AG10803 (cell line): ENCODE measurements at places on chromosomes 1 and 21.
A peak's percentile ranks its signal among the peaks of the same experiment; 100 is the strongest.

GRCh38 chr1:118113261-118113660, 71.8 kb downstream of the SPAG17 start:
- DNase-seq, result peak; percentile 73

DNA sequence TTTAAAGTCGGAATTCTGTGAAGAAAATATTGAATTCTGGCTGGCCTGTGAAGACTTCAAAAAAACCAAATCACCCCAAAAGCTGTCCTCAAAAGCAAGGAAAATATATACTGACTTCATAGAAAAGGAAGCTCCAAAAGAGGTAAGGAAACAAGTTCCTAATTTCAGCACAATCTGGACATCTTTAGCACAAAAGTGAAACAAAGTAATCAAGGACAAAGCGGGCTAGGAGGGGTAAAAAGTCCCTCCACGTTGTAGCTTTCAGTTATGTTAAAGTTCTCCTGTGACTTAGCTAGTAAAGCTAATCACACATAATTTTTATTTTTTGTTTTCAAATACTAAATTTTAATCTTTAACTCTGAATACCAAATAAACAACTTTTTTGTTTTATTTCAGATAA, 2.2 kb downstream of the RGS2 start:
- no peak for DNase-seq

DNA sequence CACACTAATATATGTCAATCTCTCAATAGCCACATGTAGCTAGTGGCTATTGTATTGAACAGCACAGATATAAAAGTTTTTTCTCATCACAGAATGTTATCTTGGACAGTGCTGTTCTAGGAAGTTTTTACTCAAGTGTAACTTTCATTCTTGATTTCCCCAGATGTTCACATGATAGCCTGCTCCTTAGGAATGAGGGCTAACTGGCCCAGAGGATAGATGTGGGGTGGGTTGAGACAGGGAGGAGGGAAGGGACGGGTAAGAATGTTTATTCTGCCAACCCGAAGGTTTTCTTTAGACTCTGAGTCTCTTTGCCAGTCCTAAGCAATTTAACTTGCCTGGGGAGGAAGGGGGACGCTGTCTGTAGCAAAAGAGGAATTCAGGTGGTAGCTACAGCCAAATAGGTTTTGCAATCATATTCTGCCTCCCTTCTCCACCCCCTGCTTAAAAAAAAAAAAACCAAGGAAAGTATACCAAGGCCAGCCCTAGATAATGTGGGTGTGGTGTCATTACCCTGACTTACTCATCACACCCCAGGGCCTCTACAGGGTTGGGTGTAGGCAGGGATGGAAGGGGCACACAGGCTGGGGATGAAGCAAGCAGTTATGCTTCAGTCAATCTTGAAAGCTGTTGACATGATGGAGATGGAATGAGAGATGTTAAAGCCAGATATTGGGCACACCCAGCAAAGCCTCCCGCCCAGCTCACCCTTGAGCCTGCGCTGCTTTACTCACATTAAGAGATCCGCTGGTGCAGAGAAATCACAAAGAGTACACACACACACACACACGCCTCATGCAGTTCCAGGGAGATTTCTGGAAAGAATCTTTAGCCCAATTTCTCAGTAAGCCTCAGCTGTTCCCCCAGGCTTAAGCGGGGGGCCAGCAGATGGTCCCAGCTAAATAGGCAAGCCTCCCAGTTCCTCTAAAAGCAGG, 59.9 kb downstream of the PLXNA2 start:
- DNase-seq, result peak; percentile 97

DNA sequence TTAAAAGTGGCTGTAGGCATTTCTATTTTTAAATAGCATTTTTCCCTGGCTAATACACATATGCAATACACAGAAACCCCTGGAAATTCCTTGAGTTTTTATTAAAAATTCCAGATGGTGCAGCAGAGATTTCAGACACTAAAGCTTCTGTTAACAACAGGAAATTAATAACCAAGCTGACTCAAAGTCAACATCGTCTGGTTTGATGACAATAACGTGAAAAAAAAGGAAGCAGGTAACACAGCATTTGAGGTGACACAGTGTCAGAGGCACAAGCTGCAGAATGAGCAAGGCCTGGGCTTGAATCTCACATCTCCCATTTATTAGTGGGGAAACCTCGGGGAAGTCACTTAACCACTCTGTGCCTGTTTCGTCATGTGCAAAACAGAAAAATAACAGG, 64.6 kb upstream of the GJB5 start:
- DNase-seq, result no peak

DNA sequence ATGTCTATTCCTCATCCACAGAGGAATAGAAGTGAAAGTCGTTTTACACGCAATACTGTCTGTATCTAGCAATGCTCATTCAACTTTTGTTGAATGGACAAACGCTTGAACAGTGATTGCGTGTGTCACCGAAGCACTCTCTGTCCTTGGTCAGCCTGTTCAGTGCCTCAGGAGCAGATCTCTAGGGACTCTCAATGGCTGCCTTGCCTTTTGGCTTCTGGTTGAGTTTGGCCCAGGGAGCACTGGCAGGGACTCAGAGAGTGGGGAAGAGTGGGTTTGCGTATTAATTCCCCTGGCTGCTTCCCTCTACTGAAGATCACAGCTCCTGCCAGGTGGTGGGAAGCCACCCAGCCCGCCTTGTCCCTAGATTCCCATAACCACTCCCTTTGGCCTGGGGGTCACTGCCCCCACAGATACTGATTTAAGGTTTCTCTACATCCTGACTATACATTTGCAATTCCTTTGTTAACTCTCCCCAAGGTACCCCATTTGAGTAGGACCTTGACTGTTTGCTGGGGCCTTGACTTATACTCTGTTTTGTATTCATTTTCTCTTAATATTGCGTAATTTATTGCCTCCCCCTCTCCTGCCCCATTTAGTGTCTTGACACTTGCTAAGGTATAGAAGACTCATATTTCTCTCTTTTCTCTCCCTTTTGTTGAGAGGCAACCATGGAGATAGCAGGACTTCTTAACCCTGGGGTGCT, 61.7 kb upstream of the USP24 start:
- no peak for DNase-seq

- DNase-seq, result no peak
Measured at GRCh38 chr1:181257117-181257516, 168.6 kb downstream of the IER5 start.

DNA sequence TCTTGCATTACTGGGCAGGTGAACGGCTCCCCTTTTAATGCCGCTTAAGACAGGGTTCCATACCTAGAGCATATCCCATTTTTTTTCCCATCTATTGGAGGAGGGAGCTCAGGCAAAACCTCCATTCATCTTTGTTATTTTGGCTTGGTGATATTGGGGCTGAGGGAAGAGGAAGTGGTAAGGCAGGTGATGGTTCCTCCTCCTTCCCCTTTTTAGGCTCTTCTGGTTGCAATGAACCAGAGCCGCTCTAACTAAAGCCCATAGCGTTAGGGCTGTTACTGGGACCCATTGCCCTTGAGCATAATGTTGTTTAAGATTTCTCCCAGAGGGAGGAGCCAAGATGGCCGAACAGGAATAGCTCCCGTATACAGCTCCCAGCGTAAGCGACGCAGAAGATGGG, 21.1 kb downstream of the PYHIN1 start:
- DNase-seq, result no peak

DNA sequence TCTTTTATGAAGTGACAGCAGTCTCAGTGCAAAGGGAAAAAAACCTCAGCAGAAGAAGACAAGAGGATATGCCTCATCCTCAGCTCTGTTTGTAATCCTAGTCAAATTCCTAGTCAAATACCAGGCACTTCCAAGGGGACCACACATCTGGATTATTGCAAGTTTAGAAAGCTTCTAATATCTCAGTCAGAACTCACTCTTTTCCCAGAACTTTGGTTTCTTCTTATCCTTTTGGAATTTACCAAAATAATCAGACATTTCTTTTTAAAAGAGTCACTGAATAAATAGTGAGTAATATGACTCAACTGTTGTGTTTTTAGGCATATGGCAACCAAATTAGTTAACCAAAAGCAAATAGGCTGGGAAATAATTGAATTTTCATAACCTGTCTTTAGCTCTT, 47.8 kb downstream of the PRRX1 start:
- DNase-seq, result peak; percentile 97

- DNase-seq, result no peak
Measured at GRCh38 chr1:3292868-3293562, 161.4 kb upstream of the ARHGEF16 start.

DNA sequence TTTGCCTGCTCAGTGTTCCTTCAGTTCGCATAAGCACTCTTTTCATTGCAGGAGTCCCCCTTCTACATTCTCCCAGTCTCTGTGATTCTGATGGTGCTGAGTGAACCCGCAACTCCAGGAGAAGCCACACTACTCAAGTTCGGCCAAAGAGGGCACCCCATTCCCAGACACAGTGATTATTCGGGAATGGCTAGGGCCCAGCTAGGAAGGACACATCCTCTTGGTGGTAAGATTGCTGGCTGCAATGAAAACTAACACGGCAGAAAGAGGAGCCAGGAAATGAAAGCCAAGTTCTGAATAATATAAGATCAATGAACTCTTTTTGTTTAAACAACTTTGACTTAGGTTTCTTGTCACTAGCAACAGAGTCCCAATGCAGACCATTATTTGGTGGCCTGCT, 14.9 kb downstream of the CREG1 start:
- no peak for DNase-seq

DNA sequence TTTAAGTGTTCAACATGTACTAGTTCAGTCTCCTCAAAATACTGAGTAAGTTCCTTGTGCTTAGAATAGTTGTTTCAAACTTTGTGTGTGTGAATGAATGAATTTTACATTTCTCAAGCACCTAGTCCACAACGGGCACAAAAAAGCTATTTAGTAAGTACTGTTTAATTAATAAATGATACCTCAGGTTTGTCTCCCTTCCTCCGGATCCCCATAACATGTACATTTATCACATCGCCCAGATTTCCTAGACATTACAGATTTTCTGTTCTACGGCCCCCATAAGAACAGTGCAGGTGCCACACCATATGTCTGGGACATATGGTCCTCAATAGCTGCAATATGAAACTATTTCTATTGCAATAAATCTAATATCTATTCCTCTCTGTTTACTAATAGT, 1.3 kb upstream of the TTF2 start:
- no peak for DNase-seq

DNA sequence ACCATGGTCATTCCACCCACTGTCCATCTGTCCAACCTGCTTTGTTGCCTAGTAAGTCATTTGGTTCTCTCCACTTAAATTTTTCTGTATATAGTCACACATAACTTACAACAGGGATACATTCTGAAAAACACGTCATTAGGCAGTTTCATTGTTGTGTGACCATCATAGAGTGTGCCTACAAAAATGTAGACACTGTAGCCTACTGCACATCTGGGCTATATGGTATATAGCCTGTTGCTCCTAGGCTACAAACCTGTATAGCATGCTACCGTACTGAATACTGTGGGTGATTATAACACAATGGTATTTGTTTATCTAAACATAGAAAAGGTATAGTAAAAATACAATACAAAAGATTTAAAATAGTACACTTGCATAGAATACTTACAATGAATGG, 10.0 kb upstream of the NPL start:
- DNase-seq, result no peak

- DNase-seq, result no peak
Measured at GRCh38 chr1:175322109-175322508, 129.5 kb upstream of the KIAA0040 start.

DNA sequence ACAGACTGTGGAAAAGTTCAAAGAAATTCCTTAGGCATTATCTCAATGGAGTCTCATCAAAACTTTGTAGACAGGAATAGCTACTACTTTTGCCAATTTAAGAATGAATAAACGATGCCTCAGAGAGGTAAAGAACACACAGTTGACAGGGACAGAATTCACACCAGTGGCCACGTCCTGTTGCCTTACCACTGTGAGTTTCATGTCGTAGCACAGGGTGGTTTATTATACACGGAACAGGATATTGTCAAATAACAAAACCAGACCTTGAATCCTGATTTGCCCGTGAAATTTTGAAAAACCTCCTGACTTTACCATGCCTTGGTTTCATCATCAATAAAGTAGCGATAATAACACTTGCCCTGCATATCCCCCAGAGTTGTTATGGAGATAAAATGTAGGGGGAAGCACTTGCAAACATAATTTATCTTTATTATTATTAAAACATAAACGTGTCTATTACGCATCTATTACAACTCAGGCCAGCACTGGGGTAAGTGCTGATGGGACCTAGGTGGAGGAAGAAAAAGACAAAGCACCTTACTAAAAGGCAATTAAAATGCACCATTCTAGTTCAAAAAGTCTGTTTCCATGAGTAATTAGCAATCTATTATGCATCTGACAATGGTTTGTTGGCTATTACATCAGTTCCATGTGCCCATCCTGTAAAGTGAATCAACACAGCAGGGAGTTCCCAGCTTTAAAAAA, 408.1 kb upstream of the RUNX1 start:
- no peak for DNase-seq

DNA sequence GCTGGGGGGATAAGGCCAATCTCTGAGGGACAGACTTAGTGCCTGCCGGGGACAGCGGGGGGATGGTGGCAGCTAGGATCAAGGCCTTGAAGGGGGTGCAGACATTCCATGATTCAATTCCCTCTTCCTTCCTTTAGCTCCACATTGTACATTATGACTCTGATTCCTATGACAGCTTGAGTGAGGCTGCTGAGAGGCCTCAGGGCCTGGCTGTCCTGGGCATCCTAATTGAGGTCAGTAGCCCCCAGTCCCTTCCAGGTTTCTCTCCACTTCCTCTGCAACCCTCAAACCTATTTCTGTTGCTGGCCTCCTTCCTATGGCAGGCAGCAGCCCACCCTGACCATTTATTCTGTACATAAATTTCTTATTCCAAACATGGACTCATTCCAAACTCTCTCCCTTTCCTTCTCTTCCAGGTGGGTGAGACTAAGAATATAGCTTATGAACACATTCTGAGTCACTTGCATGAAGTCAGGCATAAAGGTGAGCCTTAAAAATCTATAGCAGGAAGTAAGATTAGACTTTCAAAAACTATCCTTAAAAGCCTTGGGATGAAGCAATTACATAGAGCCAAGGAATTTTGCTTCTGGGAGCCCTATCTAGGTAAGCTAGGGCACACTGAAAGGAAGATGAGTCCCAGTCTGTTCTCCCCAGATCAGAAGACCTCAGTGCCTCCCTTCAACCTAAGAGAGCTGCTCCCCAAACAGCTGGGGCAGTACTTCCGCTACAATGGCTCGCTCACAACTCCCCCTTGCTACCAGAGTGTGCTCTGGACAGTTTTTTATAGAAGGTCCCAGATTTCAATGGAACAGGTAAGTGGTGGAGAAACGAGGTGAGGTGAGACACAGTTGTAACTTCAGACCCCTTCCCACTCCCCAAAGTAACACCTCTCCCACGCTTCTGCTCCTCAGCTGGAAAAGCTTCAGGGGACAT, 5.1 kb downstream of the CA14 start:
- no peak for DNase-seq

DNA sequence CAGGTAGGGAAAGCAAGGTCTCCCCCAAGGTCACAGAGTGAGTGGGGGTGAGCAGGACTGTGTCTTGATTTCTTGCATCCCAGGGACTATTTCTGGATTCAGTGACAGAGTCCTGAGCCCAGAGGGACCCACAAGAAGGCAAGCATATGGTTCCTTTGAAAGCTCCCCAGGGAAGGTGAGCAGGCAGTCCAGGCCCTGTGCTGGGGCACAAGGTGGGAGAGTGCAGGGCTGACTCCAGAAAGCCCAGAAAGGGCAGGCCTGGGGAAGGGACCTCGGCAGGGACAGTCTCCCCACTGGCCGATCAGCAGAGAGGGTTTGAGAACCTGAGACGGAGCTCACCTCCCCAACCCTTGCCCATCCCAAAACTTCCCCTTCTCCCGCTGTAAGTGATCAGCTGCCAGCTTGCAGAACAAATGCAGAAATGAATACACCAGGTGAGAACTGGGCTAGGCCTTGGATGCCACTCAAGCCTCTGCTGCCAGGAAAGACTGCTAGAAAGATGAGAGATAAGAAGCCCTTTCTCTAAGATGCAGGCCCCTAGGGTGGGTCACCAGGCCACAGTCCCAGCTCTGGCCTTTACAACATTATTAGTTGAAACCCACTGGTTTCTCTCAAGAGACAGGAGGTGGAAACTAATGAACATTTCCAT, 121.0 kb downstream of the GLIS1 start:
- no peak for DNase-seq
